ENCODE measurements at places on chromosomes 7 and 10. TPM values are rescaled to one million over a fixed set of nuclear protein-coding genes. Genes with fewer than 3 reads are reported as not detected.

GSTO2 gene
- total RNA-seq = 18.0 TPM

PIK3CG gene
- total RNA-seq = 1.3 TPM

THNSL1 gene
- 1.7 TPM for total RNA-seq

TMEM139 gene
- 3.6 TPM for total RNA-seq

CPXM2 gene
- 2.5 TPM for total RNA-seq

SPDYE6 gene
- total RNA-seq = not detected

TNRC18 gene
- 75.5 TPM for total RNA-seq

- no peak overlapping the region for H3K4me3 ChIP-seq
- H3K27ac ChIP-seq = no peak overlapping the region
- no peak for DNase-seq
- H3K27me3 ChIP-seq = no peaks in the 10 kb centered on the region
These were observed 33.6 kb downstream of the NKX6-2 start for GRCh38 chr10:132752378-132752777.

DNA sequence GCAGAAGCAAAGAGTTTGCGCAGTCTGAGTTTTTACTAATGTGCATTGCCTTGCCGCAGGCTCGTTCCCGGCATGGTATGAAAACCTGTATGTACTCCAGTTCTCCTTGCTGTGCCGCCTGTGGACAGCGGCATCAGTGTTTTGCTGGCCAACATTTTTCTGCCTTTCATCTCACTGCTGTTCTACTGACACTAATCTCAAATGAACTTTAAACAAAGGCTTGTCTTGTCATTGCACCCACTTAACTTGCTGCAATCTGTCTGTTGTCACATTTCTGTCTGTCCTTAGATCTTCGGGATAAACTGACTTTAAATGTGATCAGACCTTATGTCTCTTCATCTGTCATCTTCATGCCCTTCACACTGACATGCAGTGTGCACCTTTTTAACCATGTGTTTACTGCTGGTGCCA is 71.7 kb upstream of the ZNRF2 start:
- DNase-seq = no peak
- H3K4me1 ChIP-seq = no peaks in the 10 kb centered on the region
- no peaks in the 10 kb centered on the region for H3K36me3 ChIP-seq

DNA sequence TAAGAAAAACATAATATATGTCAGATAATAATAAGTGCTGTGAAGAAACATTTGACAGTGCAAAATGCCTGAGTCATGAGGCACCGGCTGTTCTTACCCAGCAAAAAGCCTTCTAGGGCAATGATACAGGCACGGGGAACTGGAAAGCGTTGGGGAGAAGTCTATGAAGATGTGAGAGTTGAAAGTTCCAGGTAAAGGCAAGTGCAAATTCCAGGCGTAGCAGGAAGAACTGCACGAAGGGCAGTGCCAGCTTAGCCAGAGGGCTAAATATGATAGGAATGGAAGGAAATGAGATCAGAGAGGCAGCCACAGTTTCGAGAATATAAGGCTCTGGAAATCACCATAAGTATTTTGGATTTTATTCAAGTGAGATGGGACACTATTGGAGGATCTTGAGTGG is 87.0 kb downstream of the IPMK start:
- H3K4me1 ChIP-seq = peaks cover 35% of the 10 kb centered on the region
- no peak for DNase-seq
- H3K27ac ChIP-seq = peak overlapping the region; percentile 10
- no peaks in the 10 kb centered on the region for H3K36me3 ChIP-seq
- H3K4me3 ChIP-seq = no peak overlapping the region

DNA sequence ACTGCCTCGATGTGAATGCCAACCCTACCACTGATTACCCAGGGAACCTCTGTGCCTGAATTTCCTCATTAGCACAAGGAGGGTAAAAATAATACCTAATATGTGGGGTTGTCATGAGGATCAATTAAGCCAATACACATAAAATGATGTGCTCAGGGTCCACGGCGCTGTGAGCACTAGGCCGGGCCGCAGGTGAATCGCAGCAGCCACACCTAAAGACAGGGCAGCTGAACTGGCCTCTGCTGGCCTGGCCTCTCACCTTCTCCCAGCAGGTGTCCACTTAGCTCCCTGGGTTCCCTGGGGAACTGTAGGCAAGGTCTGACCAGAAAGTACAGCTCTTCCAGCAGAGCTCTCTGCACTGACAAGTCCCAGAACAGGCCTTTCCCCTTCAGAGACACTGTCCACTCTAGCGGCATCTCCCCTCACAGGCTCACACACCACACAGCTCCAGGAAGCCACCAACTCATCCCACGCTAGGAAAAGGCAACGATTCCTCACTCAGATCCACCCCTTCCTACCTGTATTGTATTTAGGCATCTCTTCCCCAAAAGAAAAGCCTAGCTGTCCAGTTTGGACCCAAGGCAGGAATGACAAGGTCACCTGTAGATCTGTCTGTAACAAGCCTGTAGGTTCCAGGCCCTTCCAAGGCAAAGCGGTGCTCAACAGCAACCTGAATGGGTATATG is 273.1 kb downstream of the USP6NL start:
- H3K27me3 ChIP-seq = no peaks in the 10 kb centered on the region
- no peaks in the 10 kb centered on the region for H3K36me3 ChIP-seq
- DNase-seq = no peak
- no peaks in the 10 kb centered on the region for H3K4me1 ChIP-seq
- no peak overlapping the region for H3K27ac ChIP-seq
- no peak overlapping the region for H3K4me3 ChIP-seq

DNA sequence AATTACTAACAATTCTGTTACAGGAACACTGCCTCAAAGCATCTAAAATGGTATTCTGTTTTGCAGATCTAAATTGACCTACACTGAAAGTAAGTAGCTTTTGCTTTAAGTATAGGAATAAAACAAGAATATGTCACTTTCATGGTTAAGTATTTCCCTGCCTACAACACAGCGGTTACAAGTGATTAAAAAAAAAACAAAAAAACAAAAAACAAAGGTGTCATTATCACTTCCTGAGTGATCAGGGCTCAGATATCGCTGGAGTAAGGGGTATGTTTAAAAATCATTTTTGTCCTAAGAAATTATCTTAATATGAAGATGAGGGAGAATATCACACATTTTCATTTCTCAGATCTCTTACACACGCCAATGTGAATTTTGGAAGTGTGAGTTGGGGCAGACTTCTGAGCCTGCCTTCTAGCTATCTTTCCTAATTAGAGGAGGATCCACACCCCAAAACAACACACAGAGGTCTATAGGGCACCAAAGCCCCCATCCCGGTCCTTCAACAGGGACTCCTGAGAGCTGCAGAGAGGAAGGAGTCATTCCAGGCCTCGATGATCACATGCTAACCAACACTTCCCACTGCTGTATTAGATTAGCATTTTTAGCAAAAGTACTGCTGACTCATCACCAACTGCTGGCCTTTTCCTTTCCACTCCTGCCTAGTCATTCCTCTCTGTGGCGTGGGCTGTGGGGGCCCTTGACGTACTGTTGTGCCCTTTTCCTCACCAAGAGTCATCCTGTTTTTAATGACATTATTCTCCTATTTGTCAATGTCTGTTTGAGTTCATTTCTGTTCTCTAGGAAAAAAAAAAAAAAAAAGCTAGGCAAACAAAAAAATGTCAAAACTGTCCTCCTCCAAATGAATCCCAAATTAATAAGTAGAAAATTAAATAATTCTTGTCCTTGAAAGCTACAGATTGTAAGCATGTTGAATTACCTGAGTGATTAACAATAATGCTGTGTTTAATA is 31.2 kb downstream of the PRTFDC1 start:
- H3K4me1 ChIP-seq = peaks cover 5% of the 10 kb centered on the region
- H3K4me3 ChIP-seq = no peak overlapping the region
- DNase-seq = peak; percentile 1
- H3K36me3 ChIP-seq = no peaks in the 10 kb centered on the region
- H3K27ac ChIP-seq = no peak overlapping the region

- DNase-seq = no peak
- no peak overlapping the region for H3K4me3 ChIP-seq
- H3K4me1 ChIP-seq = peaks cover 18% of the 10 kb centered on the region
- H3K27ac ChIP-seq = peak overlapping the region; percentile 70
- H3K36me3 ChIP-seq = no peaks in the 10 kb centered on the region
These were observed 191.2 kb downstream of the PTPRN2 start for GRCh38 chr7:158396301-158396905.

- H3K27ac ChIP-seq = no peak overlapping the region
- no peaks in the 10 kb centered on the region for H3K36me3 ChIP-seq
- no peak for DNase-seq
- H3K4me1 ChIP-seq = no peaks in the 10 kb centered on the region
These were observed 366.2 kb downstream of the PCDH15 start for GRCh38 chr10:54434782-54435181.

GRCh38 chr7:140054751-140055150 is 8.0 kb downstream of the PARP12 start:
- H3K27me3 ChIP-seq = no peaks in the 10 kb centered on the region
- H3K4me1 ChIP-seq = peaks cover 5% of the 10 kb centered on the region
- no peak for DNase-seq
- H3K36me3 ChIP-seq = no peaks in the 10 kb centered on the region
- no peak overlapping the region for H3K4me3 ChIP-seq

- DNase-seq = no peak
- H3K27me3 ChIP-seq = peaks cover 46% of the 10 kb centered on the region
- H3K36me3 ChIP-seq = peaks cover 20% of the 10 kb centered on the region
- H3K4me1 ChIP-seq = peaks cover 48% of the 10 kb centered on the region
- no peak within 1 kb of the TSS for H3K27ac ChIP-seq
These were observed at the start of gene NKX6-2 for GRCh38 chr10:132785723-132786475. Gene NKX6-2 (minus strand): TSS chr10:132786147. CDS start chr10:132785948, 199 bp downstream.
